ENCODE measurements at places on chromosomes 6 and 20.

DNA sequence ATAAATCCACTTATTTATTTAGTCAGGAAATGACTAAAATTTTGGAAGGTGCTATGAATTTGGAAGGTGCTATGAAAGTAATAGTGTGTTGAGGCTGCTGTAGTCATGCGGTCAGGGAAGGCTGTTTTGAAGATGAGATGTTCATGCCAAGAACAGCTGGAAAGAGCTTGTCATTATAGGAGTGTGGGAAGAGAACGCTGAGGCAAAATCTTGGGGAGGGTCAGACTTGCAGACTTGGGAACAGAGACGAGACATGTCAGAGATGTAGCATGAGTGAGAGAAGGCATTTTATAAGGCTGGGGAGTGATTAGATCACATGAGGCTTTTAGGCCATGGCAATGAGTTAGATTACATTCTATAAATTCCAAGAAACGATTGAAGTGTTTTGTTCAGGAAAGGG, 124.0 kb upstream of the B3GAT2 start:
- no peak for DNase-seq

- no peak for DNase-seq
Observed at GRCh38 chr6:28357036-28357435, 7.3 kb downstream of the ZKSCAN3 start.

GRCh38 chr20:41618807-41619311, 682 bp upstream of the CHD6 start:
- no peak for DNase-seq

GRCh38 chr6:71106276-71106675, 149.4 kb upstream of the B3GAT2 start:
- no peak for DNase-seq

Measured in T-helper 2 cell (primary cell).